Nucleus accumbens (tissue), 56 donors: ENCODE measurements at places on chromosomes 7 and 10.

DNA sequence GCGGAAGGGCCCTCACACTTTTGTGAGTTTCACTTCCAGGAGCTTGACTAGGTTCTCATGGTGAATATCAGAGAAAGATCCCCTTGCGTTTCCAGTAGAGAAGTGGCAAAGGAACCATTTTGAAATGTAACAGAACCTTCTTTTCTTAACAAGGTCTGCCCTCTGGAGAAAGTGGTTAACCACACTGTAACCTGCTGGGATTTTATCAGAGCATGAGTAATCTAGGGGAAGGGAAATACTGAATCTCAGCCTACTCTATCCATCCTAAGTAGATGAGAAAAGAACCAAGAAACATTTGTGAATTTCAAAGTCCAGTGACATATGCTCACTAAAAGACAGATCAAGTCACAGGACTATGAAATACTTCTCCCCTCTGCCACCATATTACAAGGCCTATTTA lies 235.5 kb downstream of the ZEB1 start:
- DNase-seq: no peak

DNA sequence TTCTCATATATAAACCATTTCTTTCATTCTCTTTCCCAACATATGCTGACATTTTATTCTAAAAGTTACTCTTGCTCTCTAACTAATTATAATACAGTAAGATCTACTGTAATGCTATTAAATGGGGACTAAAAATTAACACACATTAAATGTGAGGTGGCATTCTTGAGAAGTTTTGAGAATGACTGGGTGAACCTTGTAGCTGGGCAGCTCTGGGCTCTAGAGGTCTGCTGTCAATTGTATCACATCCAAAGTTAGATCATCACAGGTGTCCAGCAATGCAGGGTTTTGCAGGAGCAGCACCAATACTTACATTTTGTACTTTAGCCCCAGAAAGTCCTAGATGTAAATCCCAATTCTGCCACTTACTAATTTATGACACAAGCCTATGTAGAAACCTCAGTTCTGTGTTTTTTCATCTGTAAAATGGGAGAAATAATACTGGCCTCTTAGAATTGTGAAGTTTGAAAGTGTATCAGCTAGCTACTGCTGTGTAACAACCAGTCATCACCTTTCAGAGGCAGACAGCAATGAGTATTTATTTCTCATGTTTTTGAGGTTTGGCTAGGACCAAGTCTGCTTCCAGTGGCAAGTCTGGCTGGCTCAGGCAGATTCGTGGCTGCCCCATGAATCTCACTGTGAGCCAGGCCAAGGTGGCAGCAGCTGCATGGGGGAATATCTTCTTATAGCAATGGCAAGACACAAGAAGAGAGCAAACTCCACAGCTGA lies 79.6 kb upstream of the EMX2 start:
- no peak for DNase-seq

- no peak for DNase-seq
Observed at GRCh38 chr10:60597513-60597912, 180.8 kb upstream of the CDK1 start.

DNA sequence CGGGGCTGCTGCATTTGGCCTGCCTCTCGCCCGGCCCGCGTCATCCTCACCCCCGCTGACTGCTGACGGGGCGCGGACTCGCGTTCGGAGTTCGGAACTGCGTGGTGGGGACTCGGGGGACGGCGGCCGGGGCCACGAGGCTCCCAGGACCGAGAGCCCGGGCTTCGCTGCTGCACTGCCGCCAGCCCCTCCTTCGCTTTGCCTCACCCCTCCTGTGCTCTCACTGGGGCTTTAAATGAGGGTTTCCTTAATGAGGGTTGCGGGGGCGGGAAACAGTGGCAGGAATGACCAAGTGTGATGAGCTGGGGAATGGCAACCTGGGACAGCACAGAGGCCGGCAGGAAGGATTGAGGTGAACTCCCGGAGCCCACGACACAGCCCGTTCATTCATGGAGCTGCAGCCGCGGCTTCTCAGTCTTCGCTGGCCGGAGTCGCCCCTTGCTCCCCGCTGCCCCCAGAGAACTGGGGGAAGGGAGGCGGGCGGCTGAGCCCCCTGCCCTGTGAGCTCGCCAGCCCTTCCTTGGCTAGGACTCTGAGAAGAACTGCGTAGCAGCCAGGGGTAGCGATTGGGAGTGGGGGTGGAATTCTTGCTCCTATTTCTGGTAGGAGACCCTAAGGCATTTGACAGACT lies 1.5 kb upstream of the LRRC4 start:
- no peak for DNase-seq

DNA sequence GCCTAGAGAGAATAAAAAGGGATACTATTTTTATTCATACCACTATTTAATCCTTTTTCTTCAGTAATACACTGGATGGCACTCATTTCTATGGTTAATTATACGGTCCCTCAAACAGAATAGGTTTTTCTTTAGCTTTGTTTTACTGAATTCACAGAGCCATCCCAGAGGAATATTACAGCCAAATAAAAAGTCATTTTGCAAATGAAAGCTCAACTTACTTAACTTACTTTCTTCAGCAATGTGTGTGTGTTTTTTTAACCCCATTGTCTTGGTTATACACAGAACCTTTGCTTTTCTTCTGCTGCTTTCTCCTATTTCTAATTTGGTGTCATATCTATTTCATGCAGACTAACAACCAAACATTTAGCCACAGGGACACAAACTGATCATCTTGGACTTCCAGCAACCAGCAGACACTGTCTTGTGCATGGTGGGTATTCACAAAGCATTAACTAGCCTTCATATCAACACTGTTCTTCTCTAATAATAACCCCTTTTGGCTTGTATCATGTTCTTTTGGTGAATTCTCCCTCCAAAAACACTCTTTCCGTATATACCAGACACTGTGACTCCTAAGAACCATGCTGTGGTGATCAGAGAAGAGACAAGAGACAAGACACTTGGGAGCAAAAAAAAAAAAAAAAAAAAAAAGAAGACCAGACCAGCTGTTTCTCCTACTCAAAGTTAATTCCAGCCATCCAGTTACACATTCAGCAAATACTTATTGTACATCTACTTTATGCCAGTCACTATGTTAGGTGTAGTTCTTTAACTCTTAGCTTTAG lies 40.4 kb downstream of the PIP4K2A start:
- DNase-seq: no peak

DNA sequence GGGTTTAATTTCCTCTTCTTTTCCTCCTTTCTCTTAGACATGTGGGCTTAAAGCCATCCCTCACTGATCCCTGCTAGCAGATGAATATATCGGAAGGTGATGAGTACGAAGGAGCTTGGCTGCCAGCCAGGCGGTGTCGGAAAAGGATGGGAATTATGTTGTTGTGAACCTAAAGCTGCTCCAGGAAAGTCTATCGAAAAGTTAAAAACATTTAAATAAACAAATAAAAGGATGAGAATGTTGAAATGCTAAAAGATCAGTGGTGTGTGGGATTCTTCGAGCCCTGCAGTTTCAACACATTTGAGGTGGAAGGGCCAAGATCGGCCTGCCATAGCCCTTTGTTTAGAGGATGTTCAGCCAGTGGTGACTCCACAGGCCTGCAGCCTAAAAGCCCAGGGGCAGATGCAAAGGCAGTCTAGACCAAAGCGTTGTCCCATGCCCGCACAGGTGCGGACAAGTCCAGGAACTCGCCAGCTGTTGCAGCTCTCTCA lies 107.9 kb downstream of the JCAD start:
- no peak for DNase-seq

DNA sequence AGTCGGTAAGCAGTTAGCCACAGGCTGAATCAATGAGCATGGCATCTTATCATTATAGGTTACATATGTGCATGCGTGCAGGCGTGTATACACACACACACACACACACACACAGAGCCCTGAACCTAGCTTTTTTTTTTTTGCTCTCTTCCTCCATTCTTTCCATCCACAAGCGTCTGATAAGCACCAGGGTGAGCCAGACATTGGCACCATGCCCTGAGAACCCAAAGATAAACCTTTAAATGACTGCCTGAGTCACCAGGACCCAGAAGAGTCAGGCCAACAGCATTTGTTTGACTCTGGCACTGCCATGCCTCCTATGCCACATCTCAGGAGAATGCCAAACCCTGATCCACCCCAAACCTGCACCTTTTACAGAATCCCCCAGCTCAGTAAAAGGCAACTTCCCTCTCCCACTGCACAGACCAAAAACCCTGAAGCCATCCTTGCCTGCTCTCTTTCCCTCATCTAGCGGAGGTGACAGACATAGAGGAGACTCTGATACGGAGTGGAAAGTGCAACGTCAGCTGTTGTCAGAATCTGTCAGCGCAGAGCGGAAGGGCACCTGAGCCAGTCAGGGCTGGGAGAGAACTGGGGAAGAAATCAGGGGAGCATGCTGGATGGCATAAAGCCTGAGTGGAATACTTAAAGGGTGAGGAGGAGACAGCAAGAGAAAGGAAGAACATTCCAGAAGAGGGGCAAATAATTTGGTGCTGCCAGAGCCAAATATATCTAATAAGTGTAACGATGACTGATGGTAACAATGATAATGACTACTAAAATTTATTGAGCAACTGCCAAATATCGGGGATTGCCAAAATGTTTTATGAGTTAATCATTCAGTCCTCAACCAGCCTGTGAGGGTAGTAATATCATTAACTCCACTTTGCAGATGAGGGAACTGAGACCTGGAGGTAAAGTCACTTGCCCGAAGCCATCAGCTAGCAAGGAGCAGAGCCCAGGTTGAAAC lies 3.2 kb downstream of the PARP12 start:
- no peak for DNase-seq

DNA sequence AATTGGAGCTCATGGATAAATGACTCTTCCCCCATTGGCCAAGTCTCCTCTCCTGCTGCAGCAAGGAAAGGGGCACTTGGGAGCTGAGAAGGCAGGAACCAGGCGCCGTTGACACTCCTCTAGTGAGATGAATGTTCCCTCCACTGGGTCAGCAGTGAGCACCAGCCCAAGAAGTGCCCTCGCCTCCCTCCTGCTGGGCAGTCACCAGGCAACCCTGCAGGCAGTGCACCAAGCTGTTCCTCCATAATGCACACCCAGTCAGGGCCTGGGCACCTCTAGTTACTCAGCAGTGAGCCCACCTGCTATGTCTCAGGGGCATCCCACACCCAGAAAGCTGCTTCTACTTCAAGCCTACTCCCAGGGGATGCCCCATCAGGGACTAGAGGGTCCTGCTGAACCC lies 84.3 kb downstream of the KCNMA1 start:
- DNase-seq: no peak

GRCh38 chr7:159115601-159116501 lies 28.8 kb downstream of the VIPR2 start:
- no peak for DNase-seq

DNA sequence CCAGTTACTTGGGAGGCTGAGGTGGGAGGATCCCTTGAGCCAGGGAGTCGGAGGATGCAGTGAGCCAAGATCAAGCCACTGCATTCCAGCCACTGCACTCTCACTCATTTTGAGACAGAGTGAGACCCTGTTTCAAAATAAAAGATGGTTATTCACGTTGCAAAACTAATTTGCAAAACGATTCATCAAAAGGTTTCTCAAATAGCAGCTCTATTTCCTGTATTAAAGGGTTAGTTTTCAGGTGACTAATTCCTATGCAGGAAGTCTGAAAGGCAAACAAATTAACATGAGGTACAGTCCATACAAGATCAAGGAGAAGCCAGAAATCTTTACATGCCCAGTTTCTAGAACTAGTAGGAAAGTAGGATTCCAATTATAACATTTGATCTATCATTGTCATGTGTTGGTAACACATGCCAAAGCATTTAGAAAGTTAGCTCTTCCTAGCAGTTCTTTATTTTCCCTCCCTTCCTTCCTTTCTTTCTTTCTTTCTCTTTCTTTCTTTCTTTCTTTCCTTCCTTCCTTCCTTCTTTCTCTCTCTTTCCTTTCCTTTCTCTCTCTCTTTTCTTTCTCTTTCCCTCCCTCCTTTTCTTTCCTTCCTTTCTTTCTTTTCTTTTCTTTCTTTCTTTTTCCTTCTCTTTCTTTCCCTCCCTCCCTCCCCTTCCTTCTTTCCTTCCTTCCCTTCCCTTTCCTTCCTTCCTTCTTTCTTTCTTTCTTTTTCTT lies 49.3 kb downstream of the DENND2A start:
- no peak for DNase-seq

- no peak for DNase-seq
Observed at GRCh38 chr7:55056577-55057480, 38.0 kb downstream of the EGFR start.

DNA sequence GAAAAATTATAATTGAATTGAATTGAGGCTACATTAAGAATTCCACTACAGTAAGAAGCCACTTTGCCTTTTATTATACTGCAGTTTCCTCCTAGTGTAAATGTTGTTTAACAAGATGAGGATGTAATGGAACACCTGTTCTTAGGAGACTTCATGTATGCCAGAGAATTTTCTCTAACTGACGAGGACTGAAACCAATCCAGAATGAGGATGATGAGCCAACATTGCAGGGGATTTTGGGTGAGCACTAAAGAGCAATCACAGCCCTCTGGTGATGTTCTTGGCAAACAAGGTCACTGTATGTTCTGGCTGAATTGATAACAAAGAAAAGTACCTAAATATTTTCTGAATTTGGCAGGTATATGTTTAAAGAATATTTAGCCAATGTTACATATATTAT lies 60.9 kb downstream of the RELN start:
- DNase-seq: no peak

GRCh38 chr10:106515206-106515790 lies 649.2 kb downstream of the SORCS1 start:
- no peak for DNase-seq

DNA sequence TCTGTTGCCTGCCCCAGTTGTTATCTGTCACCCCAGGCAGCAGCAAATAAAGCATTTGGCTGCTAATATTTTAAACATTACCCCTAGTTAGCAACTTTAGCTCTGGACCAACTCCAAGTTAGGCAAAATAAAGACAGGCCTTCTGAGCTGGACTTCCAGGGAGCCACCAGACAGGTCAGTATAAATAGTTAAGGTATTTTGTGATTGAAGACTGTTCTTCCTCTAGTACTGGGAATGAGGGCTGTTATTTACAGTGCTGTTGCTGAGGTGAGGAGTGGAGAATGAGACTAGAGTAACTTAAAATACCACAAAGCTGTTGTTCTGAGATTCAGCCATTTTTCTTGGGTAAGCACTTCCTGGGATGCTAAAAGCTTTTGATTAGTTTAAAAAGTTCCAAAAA lies 40.1 kb downstream of the ZNF518A start:
- no peak for DNase-seq

- no peak for DNase-seq
Observed at GRCh38 chr7:152402384-152403250, 33.2 kb downstream of the KMT2C start.
